ENCODE measurements at places on chromosomes 13 and 19.
A peak's percentile ranks its signal among the peaks of the same experiment; 100 is the strongest.

GRCh38 chr13:91126806-91127205 is 220.7 kb upstream of the MIR17HG start:
- no peak for DNase-seq

- no peak for DNase-seq
Observed at GRCh38 chr13:69204620-69205019, 903.0 kb upstream of the ATXN8OS start.

GRCh38 chr13:87130423-87130822 is 540.7 kb upstream of the SLITRK5 start:
- DNase-seq, result no peak

DNA sequence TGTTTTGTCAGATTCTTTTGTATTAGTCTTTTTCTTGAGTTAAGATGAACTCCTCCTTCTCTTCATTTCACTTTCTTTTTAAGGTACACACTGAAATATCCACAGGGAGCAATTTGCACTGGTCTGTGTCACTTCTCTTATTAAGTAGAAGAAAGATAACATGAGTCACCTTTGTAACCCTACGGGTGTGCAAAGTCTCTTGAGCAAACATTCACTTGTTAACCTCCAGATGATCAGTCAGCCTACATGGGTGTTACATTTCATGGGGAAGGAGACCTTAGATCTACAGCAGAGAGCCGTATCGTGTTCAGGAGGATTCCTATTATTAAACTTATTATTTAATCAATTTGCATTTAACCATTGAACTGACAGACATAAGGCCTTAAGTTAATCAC is 5.1 kb downstream of the ZNF507 start:
- DNase-seq, result no peak

DNA sequence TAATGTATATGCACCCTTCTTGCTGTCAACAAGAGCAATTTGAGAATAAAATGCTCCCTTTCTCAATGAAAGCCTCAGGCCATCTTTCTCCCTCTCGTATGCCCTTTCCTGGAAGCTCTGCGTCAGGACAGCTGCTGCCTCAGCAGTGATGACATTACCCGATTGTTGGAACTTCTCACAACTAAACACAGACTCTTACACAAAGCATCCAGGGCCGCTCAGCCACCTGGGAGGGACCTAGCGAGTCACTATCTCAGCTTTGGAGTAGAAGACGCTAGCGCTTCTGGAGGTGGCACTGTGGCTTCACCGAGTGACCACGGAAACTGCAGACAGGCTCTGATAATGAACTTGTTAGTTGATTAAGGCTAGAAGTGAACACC is 153.2 kb upstream of the SOX1 start:
- DNase-seq, result no peak

DNA sequence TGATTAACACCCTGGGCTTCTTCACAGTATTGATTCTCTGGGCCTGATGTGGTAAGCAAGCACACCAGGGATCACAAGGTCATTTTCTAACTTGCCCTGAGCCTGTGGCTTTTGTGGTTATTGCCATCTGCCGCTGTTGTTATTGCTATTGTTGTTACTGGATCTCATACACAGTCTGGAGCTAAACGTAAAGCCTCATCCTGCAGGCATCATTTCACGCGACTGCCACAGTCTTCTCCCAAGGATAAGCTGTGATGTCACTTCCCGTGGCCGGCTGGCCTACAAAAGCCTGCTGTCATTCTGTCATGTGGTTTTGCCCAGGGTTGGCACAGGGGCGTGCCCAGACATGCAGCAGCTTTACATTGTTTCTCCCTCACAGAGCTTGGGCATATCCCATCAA is 154.0 kb upstream of the GPR12 start:
- DNase-seq, result no peak

DNA sequence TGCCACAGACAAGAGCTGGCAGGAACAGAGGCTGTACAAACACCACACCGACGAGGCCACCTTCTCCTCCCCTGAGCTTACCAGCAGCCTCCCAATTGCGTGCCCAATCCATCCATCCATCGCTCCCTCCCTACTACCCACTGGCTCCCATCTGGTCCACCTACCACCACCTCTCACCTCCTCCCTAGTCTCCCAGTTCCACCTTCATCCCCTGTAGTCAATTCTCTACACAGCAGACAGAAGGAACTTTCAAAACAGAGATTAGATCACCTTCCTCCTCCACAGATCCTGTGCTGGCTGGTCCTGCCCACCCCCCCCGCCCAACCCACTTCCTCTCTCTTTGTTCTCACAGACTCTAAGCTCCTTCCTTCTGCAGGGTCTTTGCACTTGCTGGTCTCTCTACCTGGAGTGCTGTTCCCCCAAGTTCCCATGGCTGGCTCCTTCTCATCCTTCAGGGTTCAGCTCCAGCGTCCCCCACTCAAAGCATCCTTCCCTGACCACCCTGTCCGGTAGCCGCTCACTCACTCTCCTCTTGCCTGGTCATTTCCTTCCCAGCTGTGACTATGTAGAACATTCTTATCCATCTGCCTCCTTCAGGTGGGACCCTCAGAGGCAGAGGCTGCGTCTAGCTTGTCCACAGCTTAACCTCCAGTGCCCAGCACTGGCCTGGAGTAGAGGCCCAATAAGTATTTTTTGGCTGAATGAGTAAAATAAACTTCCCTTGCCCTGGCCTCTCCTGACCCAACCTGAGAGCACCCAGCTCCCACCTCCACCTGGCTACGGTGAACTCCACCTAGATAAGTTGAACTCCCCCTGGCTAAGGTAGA is 23.0 kb downstream of the PIN1 start:
- DNase-seq, result no peak

DNA sequence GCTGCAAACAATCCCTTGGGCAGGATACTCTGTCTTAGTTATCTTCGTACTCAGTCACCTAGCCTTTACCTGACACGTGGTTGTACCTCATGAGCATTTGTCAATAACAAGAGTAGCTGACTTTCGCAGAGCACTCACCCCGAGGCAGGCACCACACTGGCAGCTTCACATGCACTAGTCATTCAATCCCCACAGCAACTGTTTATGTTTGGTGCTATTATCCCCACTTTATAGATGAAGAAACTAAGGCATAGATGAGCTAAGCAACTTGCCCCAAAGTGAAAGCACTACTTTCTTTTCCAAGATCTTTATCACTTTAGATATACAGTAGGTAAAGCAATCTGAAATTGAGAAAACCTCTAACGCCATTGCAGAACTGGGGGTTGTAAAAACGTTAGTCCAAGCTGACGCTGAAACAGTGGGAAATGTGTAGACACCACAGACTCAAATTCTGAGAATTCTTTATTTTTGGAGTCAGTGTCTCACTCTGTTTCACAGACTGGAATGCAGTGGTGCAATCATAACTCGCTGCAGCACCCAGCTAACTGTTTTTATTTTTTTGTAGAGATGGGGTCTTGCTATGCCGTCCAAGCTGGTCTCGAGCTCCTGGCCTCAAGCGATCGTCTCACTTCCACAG is 446.0 kb downstream of the FOXO1 start:
- DNase-seq, result peak; percentile 40

DNA sequence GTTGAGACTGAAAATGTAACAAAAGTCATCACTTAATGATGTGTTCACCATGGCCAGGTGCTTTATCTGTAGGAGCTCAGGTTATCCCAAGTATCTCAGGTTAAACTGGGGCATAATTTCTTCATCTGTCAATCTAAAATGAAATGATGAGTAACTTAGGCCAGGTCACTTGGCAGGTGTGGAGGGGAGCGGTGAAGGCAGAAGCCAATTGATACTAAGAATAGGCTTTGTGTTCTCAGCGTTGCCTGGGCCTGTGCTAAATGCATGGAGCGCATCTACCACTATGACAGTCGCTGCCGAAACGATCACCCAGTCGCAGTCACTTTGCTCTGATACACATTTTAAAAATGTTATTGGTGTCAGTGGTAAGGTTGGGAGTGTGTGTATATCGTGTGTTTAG is 91.6 kb downstream of the FGF9 start:
- DNase-seq, result no peak

DNA sequence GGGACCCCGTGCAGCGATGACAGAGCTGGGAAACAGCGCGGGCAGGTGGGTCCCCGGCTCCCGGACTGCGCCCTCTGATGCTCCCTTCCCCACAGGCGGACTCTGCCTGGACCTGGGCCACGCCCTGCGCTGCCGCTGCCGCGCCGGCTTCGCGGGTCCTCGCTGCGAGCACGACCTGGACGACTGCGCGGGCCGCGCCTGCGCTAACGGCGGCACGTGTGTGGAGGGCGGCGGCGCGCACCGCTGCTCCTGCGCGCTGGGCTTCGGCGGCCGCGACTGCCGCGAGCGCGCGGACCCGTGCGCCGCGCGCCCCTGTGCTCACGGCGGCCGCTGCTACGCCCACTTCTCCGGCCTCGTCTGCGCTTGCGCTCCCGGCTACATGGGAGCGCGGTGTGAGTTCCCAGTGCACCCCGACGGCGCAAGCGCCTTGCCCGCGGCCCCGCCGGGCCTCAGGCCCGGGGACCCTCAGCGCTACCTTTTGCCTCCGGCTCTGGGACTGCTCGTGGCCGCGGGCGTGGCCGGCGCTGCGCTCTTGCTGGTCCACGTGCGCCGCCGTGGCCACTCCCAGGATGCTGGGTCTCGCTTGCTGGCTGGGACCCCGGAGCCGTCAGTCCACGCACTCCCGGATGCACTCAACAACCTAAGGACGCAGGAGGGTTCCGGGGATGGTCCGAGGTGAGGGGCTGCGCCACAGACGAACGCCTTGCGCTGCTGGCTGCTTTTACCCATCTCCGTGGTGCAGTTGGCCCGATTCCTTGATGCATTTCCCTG is 7.8 kb upstream of the SELENOV start:
- DNase-seq, result peak; percentile 49

DNA sequence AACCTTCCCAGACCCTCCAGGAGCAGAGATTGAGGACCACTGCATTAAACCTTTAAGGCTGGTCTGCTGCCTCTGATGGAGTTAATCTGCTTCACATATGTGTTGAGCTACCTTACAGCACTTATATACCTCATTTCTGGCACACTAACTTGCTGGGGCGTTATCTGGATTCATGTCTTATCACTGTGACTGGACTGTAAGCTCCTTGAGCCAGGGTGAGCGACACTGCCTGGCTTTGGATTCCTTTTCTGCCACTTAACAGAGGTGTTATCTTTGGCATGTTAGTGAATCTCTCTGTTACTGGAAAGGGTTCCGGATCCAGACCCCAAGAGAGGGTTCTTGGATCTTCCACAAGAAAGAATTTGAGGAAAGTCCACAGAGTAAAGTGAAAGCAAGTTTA is 69.8 kb upstream of the RGCC start:
- DNase-seq, result no peak

- peak; percentile 19 for DNase-seq
Observed at GRCh38 chr13:102870677-102871415, 25.0 kb downstream of the ERCC5 start.

DNA sequence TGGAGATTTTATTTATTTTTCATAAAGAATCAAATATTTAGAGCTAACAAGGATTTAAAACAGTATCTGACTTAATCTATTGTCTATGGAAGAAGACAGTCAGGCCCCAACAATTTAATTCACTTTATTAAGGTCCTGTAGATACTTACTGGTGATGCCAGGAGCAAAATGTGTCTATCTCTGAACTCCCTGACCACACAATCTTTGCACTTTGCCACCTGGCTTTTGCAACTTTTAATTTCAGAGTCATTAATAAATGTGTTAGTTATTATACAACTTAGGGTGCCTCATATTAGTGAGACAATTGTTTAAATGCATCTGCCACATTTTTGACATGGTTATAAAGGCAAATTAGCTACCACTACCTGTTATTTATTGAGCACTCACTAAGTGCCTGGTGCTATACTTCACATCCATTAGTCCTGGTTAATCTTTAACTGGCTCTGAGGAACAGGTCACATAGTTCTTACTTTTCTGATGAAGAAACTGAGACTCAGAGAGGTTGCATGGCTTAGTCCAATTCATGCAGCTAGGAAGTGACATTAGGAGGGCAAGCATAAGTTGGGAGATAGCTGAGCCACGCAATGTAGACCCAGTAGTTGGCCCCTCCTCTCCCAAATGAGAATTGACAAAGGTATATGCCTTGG is 297.9 kb downstream of the DCT start:
- no peak for DNase-seq

DNA sequence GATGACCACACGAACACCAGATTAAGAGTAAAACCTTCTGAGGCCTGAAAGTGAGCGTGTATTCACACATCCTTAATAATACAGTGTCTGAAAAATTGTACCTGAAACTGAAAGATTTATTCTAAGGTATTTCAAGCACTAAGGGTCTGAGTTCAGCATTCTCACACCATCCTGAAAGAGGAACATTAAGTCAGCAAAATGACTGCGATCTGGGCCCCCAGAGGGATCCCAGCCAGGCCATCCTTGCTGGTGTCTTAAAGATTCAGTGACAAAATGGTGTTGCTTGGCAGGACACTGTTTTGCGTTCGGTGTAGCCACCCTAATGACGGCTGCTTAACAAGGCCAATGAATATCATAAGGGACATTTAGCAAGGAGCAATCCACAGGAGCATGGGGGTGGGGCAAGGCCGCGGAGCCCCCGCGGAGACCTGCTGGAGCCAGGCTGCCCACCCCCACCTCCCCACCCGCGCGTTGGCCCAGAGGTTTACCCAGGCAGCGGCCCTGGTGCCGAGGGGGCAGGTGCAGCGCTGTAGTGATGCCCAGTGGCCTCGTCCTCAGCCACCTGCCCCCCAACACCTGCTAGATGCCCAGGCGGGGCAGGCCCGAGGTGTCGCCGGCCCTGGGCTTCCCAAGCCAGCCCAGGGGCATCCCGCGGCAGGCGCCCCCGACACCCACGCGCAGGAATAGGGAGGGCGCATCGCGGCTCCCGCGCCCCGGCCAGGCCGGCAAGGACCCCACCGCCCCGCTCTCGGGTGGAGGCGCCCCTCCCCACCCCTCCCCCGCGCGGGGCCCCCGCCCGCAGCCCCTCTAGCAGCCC is 742 bp downstream of the NALCN start:
- no peak for DNase-seq

DNA sequence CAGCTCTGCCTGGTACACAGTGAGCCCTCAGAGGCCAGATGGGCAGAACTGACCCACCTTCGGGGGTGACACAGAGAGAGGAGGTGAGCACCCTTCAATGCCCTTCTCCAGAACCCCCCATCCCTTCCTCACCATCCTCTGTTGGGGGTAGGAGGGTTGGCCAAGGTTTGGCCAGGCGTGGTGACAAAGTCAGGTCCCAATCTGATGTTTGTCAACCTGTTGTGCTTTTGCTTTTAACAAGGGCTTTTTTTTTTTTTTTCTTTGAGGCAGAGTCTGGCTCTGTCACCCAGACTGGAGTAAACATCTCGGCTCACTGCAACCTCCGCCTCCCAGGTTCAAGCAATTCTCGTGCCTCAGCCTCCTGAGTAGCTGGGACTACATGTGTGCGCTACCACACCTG is 7.3 kb downstream of the PTGIR start:
- DNase-seq, result no peak

DNA sequence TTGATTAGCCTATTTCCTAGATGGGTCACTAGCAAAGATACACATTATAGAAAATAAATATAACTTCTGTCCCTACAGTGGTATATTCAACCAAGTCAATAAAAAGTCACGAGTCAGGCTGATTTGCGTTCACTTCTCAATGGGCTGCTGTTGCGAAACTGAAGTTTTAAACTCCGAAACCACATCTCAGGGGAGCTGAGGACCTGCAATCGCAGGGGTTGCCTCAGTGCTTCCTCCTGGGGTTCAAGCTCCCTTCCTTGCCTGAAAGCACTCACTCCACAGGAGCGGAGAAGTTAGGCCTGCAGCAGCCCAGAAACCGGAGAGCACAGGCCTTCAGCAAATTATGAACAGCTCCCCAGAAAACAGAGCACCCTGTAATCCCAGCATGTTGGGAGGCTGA is 39.6 kb downstream of the RAB20 start:
- no peak for DNase-seq

GRCh38 chr13:38905081-38905480 is 85.5 kb downstream of the STOML3 start:
- DNase-seq, result no peak

- no peak for DNase-seq
Observed at GRCh38 chr13:78265098-78265497, 338.3 kb downstream of the POU4F1 start.

Data from stimulated activated CD4-positive, alpha-beta T cell treated with anti-CD3 and anti-CD28 coated beads, Interleukin-4, amount 100 ng/mL, for 48 hours (primary cell).